Activated CD4-positive, alpha-beta T cell treated with anti-CD3 and anti-CD28 coated beads, Interleukin-2, amount 50 U/mL, for 24 hours (primary cell): ENCODE measurements at places on chromosomes 6 and 20.

GRCh38 chr6:149052350-149053106 is 265.0 kb upstream of the TAB2 start:
- no peak for DNase-seq

DNA sequence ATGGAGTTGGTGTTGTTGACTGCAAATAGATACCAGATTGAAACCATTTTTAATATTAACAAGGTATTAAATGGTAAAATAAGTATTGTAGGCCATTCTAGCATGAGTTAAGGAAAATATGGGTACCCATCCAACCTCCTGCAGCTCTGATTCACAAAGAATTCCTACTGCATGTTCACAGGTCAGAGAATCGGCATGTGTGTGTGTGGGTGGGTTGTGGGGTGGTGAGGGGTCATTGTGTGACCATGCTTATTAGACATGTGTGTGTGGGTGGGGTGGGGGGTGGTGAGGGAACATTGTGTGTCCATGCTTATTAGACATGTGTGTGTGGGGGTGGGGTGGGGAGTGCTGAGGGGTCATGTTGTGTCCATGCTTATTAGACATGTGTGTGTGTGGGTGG is 3.2 kb downstream of the IYD start:
- no peak for DNase-seq

DNA sequence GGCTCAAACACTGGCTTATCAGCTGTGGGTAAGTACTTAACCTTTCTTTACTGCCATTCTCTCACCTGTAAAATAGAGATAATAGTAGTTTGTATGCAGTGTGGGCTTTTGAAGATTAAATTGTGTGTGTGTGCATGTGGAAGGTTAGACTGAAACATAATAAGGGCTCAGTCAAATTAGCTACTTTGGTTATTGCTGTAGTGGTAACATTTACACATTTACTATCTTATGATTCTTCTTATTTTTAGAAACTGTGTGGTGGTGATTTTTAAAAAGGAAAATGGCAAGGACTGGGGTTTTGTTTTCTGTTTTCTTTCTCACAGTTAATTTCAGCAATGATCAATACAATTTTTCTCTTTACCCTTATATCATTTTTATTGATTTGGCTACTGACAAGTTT is 206.9 kb downstream of the NKAIN2 start:
- no peak for DNase-seq

GRCh38 chr6:89853068-89853467 is 23.4 kb downstream of the CASP8AP2 start:
- no peak for DNase-seq

DNA sequence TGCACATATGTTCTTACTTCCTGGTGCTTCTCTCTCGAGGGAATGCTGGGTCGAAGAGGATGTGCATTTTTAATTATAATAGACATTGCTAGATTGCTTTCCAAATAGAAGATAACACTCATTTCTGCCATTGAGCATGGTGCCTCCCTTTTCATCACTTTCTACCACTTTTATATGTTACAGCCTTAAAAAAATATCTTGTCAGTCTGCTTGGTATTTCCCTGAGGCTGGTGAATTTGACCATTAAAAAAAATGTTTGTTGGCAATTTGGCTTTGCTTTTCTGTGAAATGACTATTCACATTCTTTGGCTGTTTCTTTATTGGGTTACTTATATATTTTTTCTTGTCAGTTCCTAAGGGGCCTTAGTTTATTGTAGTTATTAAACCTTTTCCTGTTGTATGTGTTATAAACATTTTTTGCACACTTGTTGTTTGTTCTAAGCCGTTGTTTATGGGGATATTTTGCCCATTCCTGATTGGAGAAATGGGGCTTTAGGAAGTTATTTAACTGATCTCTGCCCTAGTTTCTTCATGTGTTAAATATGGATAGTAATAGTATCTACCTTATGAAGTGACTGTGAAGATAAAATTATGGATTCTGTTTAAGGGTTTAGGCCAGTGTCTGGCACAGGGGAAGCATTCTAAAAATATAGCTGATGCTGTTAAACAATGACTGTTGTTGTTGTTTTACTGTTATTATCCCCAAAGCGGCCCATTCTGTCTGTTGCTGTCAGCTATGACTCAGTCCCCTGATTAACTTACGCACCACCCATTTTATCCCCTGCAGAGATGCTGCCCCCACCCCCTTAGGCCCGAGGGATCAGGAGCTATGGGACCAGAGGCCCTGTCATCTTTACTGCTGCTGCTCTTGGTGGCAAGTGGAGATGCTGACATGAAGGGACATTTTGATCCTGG is 3.8 kb downstream of the DDR1 start:
- DNase-seq: no peak

- peak; percentile 17 for DNase-seq
Measured at GRCh38 chr20:51122931-51123658, 100.2 kb upstream of the KCNG1 start.

DNA sequence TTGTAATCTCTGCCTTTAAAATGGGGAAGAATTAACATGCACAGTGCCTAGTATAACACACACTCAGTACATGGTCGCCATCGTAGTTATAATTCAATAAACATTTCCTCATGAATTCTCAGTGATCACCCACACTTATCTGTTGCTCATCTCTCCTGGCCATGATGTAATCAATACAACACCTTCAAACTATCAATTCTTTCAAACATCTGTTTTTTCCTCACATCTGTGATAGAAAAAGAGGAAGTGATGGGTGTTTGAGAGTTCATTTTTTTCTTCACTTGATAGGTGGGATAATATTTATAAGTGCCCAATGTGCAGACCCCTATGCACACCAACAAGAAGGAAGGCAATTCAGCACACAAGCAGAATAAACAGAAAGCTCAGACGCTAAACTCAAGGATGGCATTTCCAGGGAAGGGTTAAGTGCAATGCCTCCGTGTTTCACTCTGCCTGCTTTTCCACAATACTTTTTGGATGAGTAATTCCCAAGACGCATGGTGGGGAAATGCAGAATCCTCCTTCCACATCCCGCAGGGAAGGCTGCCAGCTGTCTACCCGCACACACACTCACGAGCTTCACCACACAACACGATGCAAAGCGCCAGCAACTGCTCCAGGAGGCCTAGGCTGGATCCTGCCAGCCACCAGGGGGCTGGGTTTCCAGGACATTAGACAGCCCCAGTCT is 100.3 kb downstream of the GMPR start:
- no peak for DNase-seq

DNA sequence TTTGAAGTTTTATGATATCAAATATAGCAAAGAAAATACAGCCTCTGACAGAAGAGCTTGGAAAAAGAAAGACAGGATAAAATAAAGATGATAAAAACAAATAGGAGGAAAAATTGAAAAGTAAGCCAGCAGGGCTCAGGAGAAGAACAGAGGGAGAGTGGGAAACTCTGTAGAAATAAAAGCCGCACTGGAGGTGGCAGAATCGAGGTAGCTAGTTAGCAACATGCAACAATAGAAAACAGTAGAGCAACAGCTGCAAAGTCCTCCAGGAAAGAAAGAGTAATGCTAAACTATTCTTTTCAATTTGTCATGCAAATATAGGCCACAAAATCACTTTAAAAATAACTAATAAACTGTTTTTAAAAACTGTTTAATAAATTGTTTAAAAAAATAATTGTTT is 28.8 kb downstream of the HBS1L start:
- DNase-seq: no peak

DNA sequence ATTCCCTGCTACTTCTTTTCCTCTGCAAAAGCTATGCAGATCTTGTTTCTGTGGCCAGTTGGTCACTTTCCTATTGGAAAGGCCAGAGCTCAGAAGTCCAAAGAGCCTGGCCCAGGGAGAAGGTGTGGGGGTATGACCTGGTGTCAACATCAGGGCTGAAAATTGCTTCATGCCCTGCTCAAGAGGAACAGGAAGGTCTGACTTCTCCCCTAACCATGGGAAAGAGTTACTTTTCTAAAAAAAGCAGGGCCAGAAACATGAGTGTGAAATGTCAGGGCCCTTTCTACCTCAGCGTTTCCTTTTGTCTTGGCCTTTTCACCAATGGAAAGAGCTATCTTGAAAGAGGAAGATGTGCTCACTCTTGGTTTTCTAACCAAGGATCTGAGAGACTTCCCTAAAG is 117.4 kb downstream of the MAFB start:
- no peak for DNase-seq

DNA sequence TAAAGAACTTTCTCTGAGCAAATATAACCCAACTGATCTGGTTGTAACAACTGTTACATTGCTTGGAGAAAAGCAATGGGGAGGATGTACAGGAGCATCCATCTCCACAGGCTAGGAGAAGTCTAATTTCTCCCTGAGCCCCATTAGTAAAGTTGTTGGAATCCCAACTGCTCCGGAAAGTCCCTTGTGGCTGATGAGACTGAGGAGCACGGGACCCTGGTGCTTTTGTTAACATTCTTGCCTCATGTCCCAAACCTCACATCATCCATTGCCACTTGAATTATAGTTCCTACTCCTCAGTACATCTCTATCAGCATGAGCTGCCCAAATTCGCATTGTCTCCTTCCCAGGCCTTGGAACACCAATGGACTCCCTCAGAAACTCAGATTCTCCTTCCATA is 260.6 kb upstream of the BMP2 start:
- no peak for DNase-seq

- no peak for DNase-seq
Measured at GRCh38 chr6:36692220-36692619, 5.4 kb upstream of the RAB44 start.

DNA sequence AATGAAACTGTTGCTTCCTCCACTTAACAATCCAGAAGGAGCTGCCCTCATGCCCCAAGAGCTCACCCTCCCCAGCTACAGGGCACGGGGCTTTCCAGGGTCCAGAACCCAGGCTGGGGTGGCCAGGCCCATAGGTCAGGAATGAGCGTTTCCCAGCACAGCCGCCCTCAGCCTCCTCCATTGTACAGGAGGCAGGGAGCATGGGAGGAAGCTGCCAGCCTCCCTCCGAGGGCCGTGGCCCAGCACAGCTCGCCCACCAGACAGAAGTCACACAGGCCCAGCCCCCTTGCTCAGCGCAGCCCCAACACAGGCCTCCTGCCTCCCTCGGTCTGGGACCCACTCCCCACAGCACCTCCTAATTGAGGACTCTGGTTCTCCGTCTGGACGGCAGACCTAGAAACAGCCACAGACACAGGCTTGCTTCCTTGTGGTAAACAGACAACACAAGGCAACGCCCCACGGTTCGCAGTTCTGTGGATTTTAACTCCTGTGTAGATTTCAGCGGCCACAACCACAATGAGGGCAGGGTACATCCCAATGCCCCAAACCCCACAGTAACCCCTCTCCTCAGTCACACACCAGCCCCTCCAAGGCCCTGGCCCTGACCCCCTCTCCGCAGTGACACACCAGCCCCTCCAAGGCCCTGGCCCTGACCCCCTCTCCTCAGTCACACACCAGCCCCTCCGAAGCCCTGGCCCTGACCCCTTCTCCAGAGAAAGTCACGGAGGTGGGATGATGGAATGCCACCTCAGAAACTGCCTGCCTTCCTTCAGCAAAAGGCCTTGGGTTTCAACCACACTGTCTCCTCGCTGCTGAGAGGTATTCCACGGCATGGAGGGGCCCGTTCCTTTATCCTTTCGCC is 173.5 kb downstream of the DLL1 start:
- no peak for DNase-seq

- DNase-seq: no peak
Measured at GRCh38 chr6:1242021-1242420, 69.9 kb upstream of the FOXQ1 start.

GRCh38 chr6:160063771-160064413 is 57.7 kb upstream of the SLC22A1 start:
- no peak for DNase-seq

DNA sequence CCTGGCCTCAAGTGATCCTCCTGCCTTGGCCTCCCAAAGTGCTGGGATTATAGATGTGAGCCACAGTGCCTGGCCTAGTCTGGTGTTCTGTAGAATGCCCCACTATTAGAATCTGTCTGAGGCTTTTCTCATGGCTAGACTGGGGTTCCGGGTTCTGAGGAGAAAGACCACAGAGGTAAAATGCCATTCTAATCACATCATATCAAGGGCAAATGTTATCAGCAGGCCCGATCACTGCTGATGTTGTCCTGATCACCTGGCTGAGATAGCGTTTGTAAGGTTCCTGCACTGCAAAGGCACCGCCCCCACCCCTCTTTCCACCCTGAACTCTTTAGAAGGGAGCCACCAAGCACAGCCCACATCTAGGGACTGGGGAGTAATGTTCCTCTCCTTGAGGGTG is 6.7 kb upstream of the SRC start:
- no peak for DNase-seq

DNA sequence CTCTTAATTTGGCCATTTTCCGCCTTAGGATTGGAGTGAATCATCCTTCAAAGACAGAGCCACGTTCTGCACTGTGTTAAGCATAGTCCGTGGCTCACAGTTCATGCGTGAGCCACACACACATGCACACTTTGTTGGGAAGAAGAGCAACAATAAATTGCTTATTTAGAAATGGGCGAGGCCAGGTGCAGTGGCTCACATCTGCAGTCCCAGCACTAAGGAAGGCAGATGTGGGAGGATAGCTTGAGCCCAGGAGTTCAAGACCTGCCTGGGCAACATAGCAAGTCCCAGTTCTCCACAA is 131.3 kb downstream of the ZDHHC14 start:
- no peak for DNase-seq

DNA sequence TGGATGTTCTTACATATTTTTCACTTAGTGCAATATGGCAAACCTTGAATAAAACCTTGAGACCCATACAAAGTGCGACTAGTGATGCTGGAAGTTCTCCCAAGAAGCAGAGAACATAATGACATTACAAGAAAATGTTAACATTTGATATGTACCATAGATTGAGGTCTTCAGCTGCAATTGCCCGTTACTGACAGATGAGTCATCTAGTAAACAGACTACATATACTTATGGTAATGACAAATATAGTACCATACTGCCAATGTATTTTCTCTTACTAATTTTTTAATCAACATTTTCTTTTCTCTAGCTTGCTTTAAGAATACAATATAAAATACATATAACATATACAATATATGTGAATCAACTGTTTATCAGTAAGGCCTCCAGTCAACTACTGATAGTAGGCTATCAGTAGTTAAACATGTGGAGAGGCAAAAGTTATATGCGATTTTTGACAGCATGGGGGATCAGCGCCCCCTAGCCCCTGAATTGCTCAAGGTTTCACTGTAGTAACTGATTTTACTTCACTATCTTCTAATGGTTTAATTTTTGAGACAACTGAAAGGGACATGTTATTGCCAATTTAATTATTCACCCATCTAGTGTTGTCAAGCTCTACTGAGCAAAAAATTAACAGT is 166.7 kb upstream of the ADGRB3 start:
- no peak for DNase-seq
